HT1080 (cell line): ENCODE measurements at places on chromosomes 12 and 14. TPM values are rescaled to one million over a fixed set of nuclear protein-coding genes. Genes with fewer than 3 reads are reported as not detected.

DNA sequence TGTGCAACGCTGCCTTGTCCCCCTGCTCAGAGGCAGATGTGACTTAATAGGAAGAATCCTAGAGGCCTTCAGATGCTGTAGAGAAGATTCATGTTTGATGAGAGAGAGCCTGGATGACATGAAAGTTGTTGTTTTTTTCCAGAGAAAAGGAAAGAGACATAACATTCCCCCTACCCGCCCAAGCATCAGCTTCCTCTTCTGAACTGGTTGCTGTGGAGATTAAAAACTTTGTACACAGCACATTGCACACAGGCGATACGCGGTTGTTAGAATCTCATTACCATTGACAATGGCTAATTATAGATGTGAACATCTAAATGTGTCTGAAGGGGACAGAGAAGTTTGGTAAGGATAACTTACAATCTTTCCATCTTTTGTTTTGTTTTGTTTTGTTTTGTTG, 13.6 kb upstream of the ETFBKMT start:
- DNase-seq = no peak

- no peak for DNase-seq
These were observed 310.9 kb upstream of the DIO3 start for GRCh38 chr14:101250336-101250947.

SERPINA6 gene
- 0.51 TPM in 1 of 2 replicates, not detected in the other for total RNA-seq

- peak; percentile 31 for DNase-seq
These were observed 744 bp downstream of the STYX start for GRCh38 chr14:52730709-52731111.

PLEKHH1 gene
- 4.2 and 4.3 TPM in 2 replicates for total RNA-seq

DNA sequence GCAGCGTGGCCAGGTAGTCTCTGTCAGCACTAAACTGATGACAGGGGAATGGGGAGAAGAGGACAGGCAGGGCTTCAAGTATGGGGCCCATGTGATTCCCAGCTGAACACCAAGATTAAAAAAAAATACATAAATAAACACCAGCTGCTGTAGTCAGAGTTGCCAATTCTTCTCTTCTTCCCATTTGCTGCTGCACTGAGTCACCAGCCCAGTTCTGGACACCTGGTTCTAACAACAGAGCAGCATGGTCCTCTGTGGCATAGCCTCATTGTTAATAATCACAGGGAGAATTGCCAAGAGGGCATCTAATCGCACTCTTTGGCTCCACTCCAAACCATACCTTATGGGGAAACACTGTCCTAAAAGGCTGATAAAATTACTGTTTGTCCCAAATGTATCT, 15.1 kb downstream of the PPM1H start:
- DNase-seq = peak; percentile 77

ADGRD1 gene
- 0.03 TPM in 1 of 2 replicates, not detected in the other for total RNA-seq
